Erythroblast (primary cell): ENCODE measurements at places on chromosomes 6 and 20.

- DNase-seq = peak; percentile 89
Observed at GRCh38 chr6:157841211-157841840, 18.3 kb downstream of the SNX9 start.

DNA sequence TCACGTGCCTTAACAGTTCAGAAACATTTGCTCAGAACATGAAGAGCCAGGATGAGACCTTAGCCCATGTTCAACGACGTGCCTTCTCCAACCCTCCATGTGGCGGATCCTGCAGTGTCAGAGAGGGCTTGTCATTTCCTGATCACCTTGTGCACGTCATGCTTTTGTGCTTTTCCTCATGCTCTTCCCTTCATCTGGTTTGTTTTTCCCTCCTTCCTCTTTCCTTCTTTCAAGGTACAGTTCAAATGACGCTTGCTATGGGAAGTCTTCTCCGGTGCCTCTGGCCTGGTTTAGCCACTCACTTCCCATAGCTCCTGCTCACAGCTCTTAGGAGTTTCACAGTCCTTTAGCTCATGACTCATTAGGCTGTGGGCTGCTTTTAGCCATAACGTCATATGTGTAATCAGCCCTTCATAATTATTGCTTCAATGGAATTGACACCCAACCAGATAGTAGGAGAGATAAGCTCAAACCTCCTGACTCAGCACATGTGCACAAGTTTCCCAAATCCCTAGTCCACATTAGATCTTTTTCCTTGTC, 102.7 kb upstream of the CNKSR3 start:
- peak; percentile 72 for DNase-seq

DNA sequence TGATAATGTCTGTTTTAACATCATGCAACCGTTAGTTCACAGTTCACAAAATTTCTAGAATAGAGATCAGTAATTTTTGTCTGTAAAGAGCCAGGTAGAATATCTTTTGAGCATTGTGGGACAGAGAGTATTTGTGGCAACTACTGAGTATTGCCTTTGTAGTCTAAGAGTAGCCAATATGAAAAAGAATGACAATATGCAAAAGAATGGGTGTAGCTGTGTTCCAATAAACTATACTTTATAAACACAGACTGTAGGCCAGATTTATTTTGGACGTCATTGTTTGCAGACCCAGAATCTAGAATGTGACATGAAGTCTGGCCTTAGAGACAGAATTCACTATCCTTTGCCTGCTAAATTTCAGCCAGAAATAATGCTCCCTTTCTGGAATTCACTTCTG, 694.1 kb upstream of the MMS22L start:
- no peak for DNase-seq

- no peak for DNase-seq
Observed at GRCh38 chr6:1365686-1366085, 23.7 kb upstream of the FOXF2 start.

GRCh38 chr6:162887981-162888689, 160.4 kb downstream of the PACRG start:
- DNase-seq = no peak

DNA sequence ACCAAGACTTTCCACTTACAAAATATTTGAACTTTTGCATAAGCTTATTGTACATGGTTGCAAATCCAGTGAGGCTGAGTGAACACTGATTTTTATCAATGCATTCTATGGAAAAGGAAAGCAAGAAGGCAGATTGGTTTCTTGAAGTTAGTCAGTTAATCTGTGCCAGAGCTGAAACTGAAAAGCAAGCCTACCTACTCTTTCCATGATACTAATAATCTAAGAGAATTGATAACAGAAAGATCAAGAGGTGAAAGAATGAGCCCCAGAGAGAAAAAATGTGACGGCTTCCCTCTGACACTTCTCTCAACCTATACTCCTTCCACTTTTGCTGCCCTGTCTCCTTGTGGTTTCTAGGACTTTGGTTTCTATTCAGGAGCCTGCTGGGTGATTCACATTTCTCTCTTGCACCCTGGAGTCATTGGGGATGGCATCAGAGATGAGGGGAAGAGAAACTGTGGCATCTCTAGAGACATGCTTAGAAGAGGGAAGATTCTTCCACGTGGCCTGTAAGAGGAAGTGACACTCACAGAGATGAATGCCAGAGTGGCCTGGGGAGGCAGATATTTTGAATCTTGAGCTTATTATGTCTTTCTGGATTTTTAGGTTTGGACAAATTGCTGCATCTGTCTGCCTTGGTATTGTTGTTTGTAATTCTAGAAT, 158.6 kb upstream of the RIMS1 start:
- DNase-seq = no peak

GRCh38 chr6:56713254-56713672, 70.6 kb upstream of the DST start:
- DNase-seq = no peak

GRCh38 chr20:38159957-38160756, 4.9 kb downstream of the TGM2 start:
- peak; percentile 97 for DNase-seq

GRCh38 chr20:46899621-46900020, 5.0 kb downstream of the EYA2 start:
- DNase-seq = no peak

GRCh38 chr6:5295623-5296022, 34.3 kb downstream of the FARS2 start:
- DNase-seq = no peak

GRCh38 chr20:38889792-38890496, 36.3 kb upstream of the FAM83D start:
- no peak for DNase-seq

GRCh38 chr6:33692760-33693158, 18.7 kb downstream of the UQCC2 start:
- no peak for DNase-seq

DNA sequence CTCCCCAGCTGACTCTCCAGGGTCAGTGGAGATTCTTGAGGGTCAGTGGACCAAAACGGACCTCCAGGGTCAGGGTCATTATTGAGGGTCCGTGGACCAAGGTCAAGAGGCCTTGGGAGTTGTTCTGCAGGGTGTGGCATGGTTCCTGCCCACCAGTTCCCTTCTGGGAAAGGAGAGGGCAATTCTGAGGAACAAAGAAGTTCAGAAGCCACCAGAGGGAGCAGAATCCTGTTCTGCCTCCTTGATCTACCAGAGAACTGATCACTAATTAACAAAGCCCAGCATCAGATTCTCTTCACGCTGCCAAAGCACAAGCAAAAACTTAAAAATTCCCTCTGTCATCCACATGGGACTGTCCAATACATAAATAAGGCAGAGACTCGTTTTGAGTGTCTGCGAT, 263.4 kb downstream of the DHX35 start:
- DNase-seq = no peak

- DNase-seq = no peak
Observed at GRCh38 chr6:20712011-20712410, 177.8 kb downstream of the CDKAL1 start.

DNA sequence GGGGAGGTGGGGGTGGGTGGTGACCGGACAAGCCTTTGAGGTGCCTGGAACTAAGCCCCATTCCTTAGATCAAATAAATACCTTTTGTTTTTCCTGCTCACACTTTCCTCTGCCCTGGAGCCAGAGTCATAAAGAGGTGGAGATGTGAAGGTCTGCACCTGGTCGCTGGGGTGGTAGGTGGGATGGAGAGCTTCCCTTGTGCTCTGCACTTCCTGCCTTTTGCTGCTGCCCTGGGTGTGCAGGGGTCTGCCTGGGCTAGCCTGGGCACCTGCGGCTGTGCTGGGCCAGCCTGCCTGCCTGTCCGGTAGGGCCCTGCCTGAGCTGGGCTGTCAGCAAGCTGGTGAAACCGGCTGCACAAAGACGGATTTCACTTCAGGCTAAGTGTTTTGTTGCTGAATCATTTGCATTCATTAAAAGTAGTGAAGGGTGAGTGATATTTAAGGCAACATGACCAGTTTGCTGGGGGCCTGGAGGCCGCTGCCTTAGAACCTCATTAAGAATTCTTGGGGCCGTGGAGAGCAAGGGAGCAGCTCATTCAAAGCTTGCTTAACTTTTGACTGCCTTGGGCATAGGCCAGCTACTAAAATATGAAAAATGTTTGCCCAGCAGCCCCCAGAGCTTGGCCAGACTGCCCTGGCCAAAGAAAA, 20.5 kb downstream of the PTK7 start:
- no peak for DNase-seq

GRCh38 chr20:36865861-36866149, 10.1 kb upstream of the TLDC2 start:
- no peak for DNase-seq

DNA sequence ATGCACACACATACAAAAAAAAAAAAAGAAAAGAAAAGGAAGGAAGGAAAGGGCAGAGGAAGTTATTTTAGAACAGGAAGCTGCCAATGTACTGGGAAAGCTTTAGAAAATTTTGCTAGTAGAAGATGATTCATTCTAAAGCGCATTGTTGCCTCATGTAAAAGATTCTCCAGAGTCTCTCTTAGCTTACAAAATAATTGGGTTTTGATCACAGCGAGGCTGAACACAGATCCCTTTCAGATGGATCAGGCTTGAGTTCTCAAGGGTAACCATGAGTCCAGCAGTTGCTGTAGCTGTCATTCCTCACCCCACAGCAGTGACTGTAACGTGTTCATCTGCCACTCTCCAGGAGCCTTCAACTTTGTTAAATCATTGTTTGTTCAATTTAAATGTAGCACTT, 81.9 kb downstream of the PHACTR2 start:
- DNase-seq = no peak

DNA sequence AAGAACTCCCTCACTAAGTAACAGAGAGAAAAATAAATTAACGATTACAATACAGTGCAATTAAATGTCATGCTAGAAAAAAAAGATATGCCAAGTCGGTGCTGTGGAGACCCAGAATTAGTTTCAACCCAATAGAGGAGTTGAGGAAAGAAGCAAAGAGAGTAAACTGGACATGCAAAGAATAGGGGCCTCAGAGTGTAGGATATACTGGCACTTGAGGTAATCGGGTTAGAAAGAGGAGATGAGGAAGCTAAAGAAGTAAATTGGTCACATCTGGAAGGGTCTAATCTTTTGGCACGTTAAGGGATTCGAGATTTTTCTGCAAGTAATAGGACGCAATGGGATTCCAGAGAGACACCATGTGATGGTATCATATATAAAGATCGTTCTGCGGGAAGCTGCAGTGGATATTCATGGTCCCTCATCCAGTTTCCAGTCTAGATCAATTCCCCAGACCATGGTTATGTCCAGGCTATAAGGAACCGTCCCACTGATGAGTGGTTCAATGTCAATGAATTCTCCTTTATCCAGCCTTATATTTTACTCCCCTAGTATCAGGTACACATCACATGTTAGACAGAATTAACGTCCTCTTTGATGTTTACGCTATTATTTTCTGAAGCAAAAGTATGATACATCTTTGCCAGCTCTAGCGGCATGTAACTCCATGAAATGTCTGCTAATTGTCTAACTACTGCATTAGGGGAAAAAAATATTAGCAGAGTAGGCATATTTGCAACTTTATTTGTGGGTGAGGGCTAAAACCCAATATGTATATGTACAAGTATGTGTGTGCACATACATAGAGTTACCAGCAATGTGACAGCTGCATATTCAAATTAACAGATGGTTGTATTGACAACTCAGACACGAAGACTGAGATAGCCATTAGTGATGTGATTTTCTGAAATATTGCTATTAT, 1.1 kb upstream of the TBC1D32 start:
- peak; percentile 34 for DNase-seq

GRCh38 chr6:90448836-90449235, 138.0 kb downstream of the MAP3K7 start:
- no peak for DNase-seq

DNA sequence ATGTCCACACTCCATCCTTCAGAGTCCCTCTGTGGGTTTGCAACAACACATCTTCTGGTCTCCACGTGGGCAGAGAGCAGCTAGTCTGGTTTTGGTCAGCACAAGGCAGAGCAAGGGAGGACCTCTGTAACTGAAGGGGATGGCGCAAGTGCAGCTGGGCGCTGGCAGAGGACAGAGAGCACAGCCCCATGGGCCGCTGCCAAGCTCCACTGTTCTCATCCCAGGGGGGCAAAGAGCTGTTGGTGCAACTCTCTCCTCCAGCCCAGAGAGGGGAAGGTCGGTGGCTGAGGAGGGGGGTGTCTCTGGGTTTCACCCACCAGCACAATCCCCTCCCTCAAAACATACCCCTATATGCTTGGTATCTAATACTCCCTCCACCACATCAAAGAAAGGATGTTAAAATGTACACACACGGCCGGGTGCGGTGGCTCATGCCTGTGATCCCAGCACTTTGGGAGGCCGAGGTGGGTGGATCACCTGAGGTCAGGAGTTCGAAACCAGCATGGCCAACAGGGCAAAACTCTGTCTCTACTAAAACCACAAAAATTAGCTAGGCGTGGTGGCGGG, 9.1 kb downstream of the ATP9A start:
- DNase-seq = no peak

- no peak for DNase-seq
Observed at GRCh38 chr6:132715881-132716637, 2.2 kb upstream of the VNN1 start.

- no peak for DNase-seq
Observed at GRCh38 chr20:43900121-43900466, 14.6 kb upstream of the TOX2 start.

DNA sequence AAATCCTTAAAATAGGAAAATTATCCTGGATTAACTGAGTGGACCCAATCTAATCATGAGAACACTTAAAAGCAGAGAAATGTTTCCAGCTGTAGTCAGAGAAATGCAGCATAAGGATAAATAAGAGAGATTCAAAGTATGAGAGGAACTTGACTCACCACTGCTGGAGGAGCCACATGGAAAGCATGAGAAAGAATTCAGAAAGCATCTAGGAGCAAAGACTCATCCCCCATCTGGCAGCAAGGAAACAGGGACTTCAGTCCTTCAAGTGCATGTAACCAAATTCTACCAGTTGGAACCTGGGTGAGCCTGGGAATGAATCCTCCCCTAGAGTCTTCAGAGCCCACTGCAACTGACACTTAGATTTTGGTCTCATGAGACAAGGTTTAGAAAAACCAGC, 33.7 kb downstream of the RNF146 start:
- DNase-seq = no peak

DNA sequence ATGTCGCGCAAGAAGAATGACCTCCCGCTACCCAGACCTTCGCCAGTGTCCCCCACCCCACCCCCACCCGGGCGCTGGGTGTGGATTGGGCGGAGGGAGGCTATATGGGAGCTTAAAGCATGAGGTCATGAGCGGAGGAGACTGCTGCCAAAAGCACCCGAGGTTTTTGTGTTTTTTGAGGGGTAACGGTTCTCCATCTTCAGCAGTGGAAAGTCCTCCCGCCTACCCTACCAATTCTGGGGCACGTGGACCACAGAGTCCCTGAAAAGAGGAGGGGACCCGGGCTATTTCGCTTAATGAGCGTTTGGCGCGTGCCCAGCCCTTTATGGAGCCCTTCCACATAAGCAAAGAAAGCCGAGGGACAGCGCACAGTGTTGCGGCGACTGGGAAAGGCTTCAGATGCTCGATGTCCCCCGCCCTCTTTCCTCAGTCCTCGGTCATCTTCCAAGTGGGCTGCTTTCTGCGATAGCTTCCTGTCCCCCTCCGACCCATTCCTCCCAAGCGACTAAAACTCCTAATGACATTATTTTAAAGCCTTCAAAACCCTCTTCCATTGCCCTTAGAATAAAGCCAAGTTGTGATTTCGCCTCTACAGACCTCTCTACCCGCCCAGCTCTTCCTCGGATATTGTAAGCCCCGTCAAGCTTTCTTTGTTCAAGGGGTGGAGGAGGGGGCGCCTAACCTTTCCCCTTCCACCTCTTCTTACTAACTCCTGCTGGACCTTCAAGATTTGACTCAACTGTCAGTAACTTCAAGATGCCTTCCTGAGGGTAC, 2.1 kb upstream of the TRERF1 start:
- DNase-seq = peak; percentile 64
